ENCODE measurements at places on chromosomes 11 and 22.

DNA sequence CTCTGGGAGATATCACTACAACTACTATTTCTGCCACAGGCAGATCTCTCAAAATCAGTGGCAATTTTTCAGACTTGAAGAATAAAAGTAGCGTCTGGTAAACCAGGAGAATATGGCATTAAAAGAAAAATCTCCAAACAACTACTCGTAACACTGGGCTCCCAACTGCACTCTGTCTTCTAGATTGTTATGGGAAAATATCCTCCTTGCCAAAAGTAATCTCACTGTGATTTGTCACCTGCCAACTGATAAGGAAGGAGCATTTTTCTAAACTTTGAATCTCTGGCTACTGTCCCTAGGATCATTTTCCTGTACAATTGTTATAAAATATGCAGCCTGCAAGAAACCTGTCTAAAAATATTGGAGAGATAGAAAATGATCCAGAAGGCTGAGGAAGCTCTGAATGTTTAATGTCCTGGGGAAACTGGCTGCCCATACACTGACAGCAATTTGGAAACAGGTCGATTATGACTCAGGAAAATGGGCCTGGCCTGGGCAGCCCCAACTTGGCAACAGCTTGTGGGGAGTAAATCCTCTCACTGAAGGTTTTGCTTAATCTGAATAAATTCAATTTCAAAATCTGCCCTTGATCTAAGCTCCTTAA lies 90.5 kb upstream of the DBX1 start:
- no peak for DNase-seq

DNA sequence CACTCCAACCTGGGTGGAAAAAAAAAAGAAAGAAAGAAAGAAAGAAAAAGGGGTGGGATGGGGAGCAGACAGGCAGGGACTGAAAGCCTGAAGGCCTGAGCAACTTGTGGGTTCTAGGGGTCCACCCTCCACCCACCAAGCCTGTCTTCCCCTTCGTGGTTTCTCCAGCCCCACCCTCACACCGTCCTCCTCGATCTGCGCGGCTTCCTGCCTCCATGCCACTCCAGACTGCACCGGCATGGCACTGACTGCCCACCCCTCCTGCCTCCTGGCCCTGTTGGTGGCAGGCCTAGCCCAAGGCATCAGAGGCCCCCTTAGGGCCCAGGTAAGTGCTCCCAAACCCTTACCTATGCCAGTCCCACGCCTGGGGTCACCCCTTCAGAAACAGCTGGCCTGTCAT lies at the start of gene CTSW:
Gene CTSW, plus strand, starts transcription at position 221 of the 400 bp plus-strand sequence. Its CDS starts 18 bp downstream, at position 239.
- DNase-seq = no peak

- DNase-seq = no peak
These were observed 204.4 kb downstream of the ADAMTS15 start for GRCh38 chr11:130652671-130653335.

DNA sequence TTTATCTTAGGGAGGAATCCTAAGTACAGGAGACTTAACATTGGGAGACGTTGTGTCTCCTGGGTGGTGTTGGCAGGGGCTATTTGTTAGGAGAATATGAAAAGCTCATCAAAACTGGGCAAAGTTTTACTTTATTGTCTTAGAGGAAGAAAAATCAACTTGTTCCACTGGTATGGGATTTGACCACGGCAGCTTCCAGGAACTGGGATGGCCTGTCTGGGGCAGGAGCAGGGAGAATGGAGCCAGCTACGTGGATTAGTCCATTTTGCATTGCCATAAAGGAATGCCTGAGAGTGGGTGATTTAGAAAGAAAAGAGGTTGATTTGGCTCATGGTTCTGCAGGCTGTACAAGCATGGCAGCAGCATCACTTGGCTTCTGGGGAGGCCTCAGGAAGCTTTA lies 198.4 kb downstream of the ADAMTS15 start:
- DNase-seq = no peak

- no peak for DNase-seq
These were observed 22.9 kb upstream of the SLC5A1 start for GRCh38 chr22:32020117-32020516.

- DNase-seq = peak; percentile 60
These were observed 759 bp downstream of the DESI1 start for GRCh38 chr22:41619979-41620588.

DNA sequence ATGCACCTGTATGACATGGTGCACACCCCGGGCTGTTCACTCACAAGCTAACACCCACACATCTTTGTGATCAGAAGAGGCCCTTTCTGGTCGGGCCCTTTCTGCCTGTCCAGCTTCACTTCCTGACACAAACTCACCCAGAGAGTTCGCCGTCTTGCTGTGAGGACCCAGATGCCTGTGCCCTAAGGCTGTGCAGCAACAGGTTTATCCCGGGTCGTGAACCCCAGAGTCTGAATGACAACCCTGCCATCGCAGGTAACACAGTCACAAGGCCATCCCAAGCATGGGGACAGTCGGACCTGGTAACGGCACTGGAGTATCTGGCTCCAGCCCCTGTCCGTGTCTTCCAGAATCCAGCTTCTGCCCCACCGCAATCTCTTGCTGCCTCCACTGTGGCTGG lies 235.1 kb downstream of the BUD13 start:
- DNase-seq = no peak

- DNase-seq = no peak
These were observed 33.2 kb downstream of the TSPAN4 start for GRCh38 chr11:875769-876301.

DNA sequence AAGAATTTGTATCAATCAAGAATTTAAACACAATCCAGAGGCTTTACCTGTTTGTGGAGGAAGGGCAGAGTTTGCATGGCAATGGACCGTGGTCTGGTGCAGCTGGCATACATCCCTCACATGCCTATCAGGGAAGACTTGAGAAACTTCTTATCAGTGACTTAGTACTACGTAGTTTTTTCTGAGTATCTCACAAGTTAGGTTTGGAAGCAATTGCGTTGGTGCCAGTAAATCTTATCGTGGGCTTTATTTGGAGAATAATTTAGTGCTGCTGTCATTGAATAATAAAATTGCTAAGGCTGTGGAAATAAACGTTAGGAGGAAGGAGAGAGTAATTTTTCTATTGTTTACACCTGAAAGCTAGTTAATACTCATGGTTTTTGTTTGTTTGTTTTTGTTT lies 72.3 kb downstream of the PRMT3 start:
- no peak for DNase-seq

DNA sequence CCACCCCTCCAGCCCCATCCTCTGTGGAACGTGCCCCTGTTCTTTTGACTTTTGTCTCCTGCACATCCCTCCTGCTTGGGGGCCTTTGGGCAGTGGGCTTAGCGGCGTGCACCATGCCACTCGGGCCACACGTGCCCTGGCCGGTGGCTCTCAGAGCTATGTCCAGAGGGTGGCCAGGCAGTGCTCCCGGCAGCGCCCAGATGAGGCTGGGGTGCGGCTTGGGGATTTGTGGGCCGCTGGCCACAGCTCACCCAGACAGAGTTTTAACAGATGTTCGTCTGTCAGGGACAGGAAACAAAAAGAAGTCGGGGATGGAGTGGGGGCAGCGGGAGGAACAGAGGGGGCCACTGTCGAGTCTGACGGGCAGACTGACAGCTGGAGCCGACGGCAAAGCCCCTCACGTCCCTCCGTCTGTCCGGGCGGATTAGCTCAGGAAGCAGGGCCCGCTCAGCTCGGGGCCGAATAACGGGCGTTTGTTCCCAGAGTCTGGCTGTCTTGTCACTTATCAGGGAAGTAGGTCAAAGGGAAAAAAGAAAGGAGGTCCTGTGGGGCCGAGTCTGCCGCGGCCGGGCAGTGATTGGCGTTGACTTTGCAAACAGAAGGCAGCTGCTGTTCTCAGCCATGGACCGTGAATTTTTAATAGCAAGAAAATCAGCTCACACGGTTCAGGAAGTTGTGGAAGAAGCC lies 61.6 kb downstream of the LRP5 start:
- DNase-seq = no peak
